Lower leg skin (tissue), 4 donors: ENCODE measurements at places on chromosomes 12 and 14. TPM values are rescaled to one million over a fixed set of nuclear protein-coding genes. Genes with fewer than 3 reads are reported as not detected.

CCNK gene
- total RNA-seq: 15.0 TPM

ADAM20 gene
- total RNA-seq: 2.1 TPM

NTS gene
- not detected for total RNA-seq

DPY19L2 gene
- total RNA-seq: 2.6 TPM

RNU4-1 gene
- total RNA-seq: not detected

P2RX2 gene
- total RNA-seq: not detected

SLC48A1 gene
- total RNA-seq: 28.2 TPM

CIROP gene
- not detected for total RNA-seq

DNA sequence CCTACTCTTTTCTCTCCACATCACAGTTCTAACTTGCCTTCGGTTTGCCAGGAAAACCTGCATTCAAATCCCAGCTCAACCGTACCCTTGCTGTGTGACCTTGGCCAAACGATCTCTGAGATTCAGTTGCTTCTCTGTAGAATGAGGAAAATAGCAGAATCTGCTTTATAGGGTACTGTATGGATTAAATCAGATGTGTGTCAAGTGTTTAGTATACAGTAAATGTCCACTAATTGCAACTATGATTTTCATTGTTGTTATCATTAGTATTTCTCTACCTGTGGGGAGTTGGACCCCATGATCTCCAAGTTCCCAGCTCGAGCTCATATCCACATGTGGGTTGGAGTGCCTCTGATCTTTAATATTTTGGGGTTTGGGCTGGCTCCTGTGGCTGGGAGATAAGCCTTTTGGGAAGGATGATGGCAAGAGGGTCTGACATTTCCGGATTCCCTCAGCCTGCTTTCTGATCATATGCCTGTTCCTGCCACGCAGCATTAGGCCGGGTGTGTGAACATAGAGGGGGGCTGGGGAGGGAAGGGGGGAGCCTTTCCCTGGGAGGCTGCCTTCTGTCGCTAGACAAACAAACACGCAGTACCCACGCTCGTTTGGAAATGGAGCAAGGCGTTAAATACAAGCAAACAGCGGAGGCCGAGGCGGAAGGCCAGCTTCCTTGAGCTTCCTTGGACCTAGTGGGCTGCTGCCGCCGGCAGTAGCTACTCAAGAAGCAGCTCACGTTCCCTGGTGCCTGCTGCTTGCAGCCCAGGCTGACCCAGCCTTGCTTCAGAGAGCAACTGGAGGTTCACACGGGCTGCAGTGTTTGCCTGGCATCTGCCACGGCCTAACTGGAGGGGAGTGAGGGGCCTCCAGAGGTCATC is 213.5 kb upstream of the LHX5 start:
- no peak for DNase-seq

- no peak for DNase-seq
Observed at GRCh38 chr12:1189163-1189562, 198.1 kb downstream of the ERC1 start.

DNA sequence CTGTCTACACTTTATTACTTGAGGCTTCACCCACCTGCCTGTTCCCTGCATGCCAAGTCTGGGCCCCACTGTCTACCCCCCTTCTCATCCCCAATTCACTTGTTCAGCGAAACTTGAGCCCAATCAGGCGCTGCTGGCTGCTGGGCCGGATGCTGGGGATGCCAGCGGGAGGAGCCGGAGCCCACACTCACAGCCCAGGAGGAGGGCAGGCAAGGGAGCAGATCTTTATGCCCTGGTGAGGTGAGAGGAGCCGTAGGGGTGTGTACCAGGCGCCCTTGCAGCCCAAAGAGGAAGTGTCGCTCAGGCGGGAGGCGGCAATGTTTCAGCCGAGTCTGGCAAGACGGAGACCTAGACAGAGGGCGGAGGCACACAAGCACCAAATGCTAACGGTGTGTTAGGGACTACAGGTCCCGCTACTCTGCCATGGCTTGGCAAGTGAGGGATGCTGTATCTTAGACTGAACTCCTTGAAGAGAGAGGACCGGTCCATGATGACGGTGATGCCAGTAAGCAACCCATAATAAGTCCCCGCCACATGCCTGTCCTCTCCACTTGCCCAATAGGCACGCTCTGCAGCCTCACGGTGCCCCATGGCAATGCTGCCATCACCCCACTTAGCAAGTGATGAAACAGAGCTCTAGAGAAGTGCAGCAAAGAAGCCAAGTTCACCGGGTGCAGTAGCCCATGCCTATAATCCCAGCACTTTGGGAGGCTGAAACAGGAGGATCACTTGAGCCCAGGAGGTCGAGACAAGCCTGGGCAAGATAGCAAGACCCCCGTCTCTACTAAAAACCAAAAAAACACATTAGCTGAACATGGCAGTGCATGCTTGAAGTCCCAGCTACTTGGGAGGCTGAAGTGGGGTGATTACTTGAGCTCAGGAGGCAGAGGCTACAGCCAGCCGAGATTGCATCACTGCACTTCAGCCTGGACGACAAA is 41.6 kb downstream of the LRRC74A start:
- DNase-seq: no peak

GRCh38 chr14:51527073-51527472 is 124.6 kb upstream of the FRMD6 start:
- no peak for DNase-seq

DNA sequence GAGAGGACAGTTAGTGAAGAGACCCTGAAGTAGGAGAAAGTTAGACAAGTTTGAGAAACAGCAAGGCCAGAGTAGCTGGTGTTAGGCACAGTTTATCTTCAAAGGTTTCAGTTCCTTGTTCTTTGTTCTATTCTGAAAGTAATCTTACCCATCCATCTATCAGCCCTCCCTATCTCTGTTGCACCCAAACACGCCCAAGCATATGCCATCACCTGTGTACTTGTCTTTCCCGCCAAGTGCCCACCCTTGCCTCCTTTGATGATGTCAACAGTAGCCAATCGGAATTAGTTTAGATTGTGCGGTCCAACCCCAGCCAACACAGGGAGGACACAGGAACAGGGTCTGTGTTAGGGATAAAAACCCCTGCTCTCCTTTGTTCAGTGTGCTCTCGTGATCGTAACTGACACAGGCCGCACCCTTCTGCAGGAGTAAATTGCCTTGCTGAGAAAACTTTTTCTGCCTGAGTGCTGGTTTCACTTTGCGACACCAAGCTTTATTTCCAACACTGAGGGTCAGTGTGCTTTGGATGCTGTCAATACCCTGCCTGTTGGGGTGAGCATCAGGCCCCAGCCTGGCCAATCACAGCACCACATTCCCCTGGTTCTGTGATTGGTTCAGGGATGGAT is 4.7 kb upstream of the TMEM229B start:
- DNase-seq: no peak

DNA sequence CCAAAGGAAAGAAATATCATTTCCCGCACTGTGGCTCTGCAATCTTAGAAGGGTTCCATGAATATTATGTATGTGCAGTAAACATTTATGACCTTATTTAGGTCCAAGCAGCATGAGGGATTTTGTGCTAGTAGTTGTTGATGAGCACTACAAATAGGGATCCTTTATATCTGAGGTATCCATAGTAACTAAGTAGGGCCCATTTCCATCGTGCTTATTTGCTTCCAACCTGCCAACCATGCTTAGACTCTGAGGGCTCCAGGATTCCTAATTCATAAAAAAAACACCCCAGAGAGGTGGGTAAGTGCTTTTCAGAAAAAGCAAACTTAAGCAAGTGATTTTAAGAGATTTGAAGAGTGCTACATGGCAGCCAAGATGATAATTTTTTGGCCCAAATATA is 39.7 kb downstream of the HMGA2 start:
- DNase-seq: no peak

GRCh38 chr12:104182144-104182543 is 33.4 kb upstream of the TXNRD1 start:
- DNase-seq: peak; percentile 91

GRCh38 chr14:71474301-71475265 is 457.6 kb upstream of the RGS6 start:
- no peak for DNase-seq

- no peak for DNase-seq
Observed at GRCh38 chr12:54598970-54599369, 10.5 kb upstream of the PPP1R1A start.

DNA sequence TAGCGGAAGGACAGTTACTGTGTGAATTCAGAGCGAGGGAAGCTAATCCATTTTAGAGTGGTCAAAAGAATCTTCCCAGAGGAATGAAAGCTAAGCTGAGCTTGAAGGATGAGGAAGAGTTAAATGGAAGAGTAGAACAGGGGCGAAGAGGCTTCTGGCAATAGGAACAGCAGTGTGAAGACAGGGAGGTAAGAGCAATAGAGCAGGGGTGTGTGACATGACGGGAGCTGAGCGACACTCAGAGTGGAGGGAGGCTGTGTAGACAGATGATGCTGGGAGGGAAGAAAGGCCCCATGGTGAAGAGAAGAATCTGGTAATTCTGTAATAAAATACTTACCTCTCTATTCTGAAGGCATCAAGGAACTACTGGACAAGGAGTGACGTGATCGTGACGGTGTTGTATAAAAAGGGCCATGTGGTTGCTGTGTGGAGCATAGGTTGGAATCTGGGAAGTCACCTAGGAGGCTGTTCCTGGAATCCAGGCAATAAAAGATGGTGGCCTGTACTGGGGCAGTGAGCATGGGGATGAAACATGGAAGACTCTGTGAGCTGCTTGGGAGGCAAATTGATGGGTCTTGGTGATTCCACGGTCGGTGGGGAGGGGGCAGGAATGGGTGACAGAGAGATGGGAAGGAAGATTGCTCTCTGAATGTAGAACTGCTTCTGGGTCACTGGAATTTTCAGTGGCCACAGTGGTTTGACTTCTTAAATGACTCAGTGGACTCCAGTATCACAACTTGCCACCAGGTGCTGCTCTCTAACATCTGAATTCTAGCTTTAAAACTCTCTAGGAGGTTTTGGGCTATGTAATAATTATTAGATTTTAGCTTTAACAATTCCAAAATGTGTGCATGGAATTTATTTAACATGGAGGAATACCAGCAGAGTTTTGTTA is 164.1 kb downstream of the ATP23 start:
- DNase-seq: no peak

- DNase-seq: no peak
Observed at GRCh38 chr12:89289720-89290119, 62.6 kb downstream of the DUSP6 start.

- peak; percentile 94 for DNase-seq
Observed at GRCh38 chr14:95516554-95517181, at the start of gene SYNE3. SYNE3 (minus strand) TSS chr14:95516650; CDS start chr14:95475821, 40,829 bp downstream.

GRCh38 chr12:108782971-108783370 is 51.7 kb upstream of the CORO1C start:
- no peak for DNase-seq

GRCh38 chr14:99325591-99325990 is 53.6 kb upstream of the BCL11B start:
- DNase-seq: no peak

- DNase-seq: no peak
Observed at GRCh38 chr12:1839956-1840951, 19.9 kb downstream of the LRTM2 start.

- no peak for DNase-seq
Observed at GRCh38 chr12:46267825-46268582, 839 bp downstream of the SLC38A1 start.

GRCh38 chr14:97603201-97603600 is 806.0 kb downstream of the VRK1 start:
- DNase-seq: no peak

- no peak for DNase-seq
Observed at GRCh38 chr12:4780641-4781611, 60.7 kb downstream of the GALNT8 start.

GRCh38 chr14:59085207-59085739 is 103.2 kb upstream of the DAAM1 start:
- no peak for DNase-seq

- DNase-seq: no peak
Observed at GRCh38 chr12:6468283-6468575, 2.2 kb downstream of the VAMP1 start.
